ENCODE measurements at places on chromosomes 6 and 20. TPM values are rescaled to one million over a fixed set of nuclear protein-coding genes. Genes with fewer than 3 reads are reported as not detected.
A peak's percentile ranks its signal among the peaks of the same experiment; 100 is the strongest.

WFDC10B gene
- total RNA-seq: not detected

- DNase-seq: peak; percentile 37
These were observed 86.6 kb upstream of the TPD52L1 start for GRCh38 chr6:125066964-125067363.

ORC3 gene
- 15.9 TPM for total RNA-seq

PNLDC1 gene
- total RNA-seq: 0.64 TPM

BTNL2 gene
- total RNA-seq: not detected

DNA sequence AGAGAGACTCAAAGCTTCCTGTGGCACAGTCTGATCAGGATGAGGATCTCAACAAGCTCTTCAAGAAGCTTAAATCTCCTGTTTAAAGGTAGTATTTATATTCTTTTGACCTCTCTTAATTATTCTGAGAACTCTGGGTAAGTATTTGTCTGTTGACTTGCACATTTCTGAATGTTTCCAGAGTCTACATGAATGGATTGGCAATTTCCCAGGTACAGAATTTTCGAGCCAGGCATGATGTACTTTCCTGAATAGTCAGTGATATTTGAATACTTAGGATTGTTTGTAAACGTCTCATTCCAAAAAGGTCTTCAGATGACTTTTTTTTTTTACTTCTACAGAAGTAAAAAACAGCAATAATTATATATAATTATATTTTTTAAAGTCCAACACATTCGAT lies 293.4 kb downstream of the TBC1D32 start:
- no peak for DNase-seq

GRCh38 chr20:3616250-3616649 lies 46.9 kb downstream of the GFRA4 start:
- no peak for DNase-seq

GRCh38 chr6:158571826-158572652 lies 12.1 kb downstream of the TMEM181 start:
- DNase-seq: no peak

DNA sequence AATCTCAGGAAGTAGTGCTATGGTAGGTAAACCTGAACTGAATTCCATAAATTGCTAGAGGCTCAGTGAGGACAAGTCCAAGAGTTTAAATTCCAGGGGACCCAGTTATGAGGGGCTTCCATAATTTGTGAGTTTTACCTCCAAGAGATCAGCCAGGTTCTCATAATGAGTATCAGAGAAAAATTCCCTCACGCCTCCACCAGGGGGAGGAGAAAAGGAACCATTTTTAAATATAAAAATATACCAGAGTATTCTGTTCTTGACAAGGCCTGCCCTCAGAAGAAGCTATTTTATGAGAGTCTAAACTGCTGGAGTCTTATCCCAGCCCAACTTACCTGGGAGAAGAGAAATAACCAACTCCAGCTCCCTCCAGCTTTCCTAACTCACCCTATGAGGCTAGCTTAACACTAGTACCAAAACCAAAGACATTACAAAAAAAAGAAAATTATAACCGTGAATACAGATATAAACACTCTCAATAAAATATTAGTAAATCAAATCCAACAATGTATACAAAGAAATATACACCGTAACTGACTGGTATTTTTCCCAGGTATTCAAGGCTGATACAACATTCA lies 158.7 kb downstream of the TFAP2A start:
- no peak for DNase-seq

DNA sequence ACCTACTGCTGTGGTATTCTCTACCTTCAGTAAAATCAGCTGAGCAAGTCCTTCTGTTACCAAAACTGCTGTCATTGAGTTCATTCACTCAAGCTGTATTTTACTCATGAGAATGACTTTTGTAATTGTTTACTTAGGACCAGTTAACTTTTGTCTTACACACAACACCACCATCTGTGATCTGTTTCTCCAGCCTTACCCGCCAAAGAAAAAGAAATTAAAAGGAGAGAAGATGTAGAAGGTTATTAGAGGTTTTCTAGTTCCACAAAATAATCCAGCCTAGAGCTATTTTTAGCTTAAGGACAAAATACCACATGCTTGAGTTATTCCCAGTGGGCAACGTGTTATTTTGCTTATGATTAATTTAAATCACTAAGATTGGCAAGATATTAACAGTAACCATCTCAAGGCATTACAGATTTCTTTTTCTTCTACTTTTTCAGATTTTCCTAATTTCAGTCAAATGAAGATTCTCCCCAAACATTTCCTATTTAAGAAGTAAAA lies 38.2 kb downstream of the FAM8A1 start:
- DNase-seq: no peak

DNA sequence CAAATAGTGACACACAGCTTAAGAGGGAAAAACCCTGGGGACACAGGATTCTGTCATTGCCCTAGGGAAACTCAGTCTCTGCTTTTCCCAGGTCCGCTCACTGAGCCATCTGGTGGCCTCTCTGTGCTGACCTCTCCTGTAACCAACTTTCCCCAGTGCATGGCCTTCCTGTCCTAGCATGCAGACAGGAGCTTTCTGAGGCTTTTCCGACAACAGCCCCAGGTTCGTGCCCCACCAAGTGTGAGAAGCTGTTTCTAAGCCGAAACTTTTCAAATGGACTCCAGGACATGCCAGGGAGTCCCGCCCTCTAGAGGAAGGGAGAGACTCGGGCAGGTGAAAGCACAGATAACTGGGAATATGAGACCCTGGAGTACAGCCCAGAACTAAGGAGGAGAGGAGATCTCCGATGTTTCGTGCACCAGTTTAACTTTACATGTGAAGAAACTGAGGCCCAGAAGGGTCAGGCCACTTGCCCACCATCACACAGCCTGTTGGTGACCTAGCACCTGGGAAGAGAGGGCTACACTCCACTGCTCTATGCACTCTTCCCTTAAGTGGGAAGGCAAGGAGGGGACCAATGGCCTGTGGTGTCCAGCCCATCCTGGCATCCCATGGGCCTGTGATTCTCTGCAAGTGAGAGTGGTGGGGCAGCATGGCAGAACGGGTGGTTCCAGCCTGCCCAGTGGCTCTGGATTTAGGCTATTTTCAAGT lies 46.2 kb downstream of the RPP40 start:
- no peak for DNase-seq

DNA sequence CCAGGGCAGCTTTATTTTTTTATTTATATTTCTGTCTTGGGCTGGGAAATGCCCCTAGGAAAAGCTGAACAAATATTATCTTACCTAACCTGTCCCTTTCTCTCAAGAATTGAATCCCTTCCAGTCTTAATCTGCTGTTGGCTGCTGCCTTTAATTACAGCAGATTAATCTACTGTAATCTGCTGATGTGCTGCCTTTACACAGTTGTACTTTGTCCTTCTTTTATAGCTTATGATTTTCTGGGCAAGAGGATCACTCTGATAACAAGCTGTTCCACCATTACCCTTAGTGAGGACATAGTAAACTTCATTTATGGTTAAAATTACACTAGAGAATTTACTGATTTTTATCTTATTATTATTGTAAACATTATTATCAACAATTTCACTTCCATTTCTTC lies 234.5 kb upstream of the MAN1A1 start:
- no peak for DNase-seq

DNA sequence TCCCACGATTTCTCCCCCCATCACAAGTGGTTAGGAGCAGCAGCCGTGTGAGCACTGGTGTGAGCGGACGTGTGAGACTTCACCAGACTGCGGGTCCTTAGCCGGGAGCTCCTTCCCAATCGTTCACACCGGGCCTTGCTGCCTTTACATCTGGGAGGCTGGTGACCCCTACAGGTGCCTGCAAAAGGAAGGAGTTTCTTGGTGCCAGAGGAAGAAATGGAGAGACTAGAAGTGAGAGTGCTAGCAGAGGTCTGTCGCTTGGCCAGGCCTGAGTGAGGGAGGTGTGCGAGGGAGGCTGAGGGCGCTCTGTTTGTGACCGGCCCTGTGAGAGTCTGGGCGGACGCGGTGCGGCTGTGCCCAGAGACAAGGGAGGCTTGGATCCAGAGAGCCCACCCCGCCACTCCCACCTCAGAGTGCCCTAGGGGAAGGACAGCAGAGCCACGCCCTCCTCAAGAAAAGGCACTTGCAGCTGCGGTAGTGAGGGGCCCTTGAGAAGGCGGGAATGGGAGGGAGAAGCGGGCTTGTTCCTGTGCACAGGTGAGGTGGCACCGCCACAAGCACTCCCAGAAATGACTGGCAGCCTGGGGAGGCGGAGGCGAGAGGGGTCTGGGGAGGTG lies 10.0 kb upstream of the ARMC2 start:
- DNase-seq: no peak

- no peak for DNase-seq
These were observed 25.5 kb downstream of the TMEM14A start for GRCh38 chr6:52696418-52696817.

GRCh38 chr20:38260378-38261053 lies at the start of gene KIAA1755:
KIAA1755 (minus strand) TSS chr20:38260735; CDS start chr20:38260500, 235 bp downstream.
- DNase-seq: no peak

PAK1IP1 gene
- 8.4 TPM for total RNA-seq

TMEM74B gene
- not detected for total RNA-seq

DNA sequence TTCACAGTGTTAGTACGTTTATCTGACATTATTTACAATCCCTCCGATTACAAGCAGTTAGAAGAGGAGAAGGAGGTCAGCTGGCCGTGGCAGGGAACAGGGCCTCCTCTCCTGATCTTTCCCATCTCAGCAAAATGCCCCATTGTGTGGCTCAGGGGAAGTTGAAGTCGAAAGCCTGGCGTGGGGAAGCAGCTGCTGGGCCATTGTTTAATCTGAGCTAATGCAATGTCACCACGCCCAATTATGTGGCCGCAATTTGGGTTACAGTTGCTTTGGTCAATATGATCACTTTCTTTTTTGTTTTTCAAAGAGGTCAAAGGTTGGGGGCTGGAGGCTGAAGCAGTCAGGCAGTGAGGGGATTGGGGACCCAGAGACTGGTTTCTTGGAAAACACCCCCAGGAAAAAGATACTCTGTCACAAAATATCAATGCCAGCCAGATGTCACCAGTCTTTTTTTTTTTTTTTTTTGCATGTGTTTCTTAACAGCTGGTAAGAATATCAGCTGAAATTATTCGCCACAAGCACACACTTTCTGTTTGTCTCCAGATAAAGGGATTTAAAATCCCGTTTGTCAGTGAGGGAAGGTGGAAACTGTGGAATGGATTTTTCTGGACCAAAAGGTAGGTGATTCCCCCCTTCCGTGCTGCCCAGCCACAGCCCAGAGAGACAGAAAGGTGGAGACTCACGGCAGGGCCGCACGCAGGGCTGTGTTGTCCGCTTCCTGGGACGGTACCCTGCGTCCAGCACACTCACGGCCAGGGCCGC lies 24.6 kb downstream of the DLL1 start:
- DNase-seq: no peak

GRCh38 chr6:123150076-123150475 lies 154.0 kb downstream of the CLVS2 start:
- no peak for DNase-seq

GRCh38 chr6:137830511-137830911 lies 36.5 kb upstream of the TNFAIP3 start:
- no peak for DNase-seq

DNA sequence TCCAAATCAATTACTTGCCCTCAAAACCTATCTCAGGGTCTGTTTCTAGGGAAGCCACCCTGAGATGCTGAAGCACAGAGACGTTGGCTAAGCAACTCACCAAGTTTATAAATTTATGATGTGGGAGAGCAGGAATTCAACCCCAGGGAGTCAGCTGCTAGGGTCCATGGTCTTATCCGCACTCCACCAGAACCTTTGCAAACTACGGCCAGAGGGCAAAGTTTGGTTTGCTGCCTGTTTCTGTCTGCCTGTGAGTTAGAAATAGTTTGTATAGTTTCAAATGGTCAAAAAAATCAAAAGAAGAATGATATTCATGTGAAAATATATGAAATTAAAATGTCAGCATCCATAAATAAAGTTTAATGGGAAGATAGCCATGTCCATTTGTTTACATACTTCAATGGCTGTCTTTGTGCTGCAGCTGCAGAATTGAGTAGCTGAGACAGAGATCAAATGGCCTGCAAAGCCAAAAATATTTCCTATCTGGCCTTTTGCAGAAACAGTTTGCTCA lies 83.7 kb upstream of the ZFP64 start:
- no peak for DNase-seq

- no peak for DNase-seq
These were observed 143.5 kb downstream of the ANKRD60 start for GRCh38 chr20:58084966-58085365.

DNA sequence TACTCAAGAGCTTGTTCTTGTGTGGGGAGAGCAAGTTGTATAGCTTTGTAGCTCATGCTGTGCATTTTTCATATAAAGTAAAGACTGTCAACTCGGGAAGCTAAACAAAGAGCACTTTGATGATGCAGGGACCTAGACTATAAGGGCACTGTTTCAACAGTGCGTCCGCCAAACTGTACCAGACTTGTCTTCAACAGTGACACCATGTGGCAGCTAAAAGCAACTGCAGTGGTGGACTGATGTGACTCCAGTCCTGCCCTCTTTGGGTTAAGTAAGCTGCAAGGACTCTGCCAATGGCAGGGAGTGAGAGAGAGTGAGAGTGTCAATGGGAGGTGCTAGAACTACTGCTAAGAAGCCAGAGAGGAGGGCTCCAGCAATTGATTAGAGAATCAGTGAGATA lies 48.1 kb upstream of the MC3R start:
- no peak for DNase-seq

DNA sequence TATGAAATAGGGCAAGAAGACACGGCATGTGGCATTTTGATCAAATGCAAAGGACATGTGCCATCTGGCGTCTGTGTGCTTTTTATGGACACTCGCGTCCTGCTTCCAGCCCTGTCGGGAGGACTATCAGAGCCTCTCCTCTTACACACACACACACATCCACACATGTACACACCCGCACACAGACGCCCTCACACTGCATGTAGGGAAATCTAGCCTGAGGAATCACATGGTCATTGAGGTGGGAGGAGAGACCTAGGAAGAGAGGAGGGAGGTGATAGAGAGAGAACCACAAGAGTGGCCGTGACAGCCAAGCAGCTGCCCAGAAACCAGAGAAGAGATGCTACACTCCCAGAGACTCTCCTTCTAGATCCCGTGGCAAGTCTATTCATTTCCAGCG lies 105.9 kb upstream of the CDYL start:
- no peak for DNase-seq

GRCh38 chr6:3743541-3743940 lies 8.0 kb downstream of the PXDC1 start:
- DNase-seq: no peak

- no peak for DNase-seq
These were observed 43.1 kb upstream of the HECA start for GRCh38 chr6:139091826-139092225.

TCF15 gene
- not detected for total RNA-seq

PRND gene
- total RNA-seq: not detected

DNA sequence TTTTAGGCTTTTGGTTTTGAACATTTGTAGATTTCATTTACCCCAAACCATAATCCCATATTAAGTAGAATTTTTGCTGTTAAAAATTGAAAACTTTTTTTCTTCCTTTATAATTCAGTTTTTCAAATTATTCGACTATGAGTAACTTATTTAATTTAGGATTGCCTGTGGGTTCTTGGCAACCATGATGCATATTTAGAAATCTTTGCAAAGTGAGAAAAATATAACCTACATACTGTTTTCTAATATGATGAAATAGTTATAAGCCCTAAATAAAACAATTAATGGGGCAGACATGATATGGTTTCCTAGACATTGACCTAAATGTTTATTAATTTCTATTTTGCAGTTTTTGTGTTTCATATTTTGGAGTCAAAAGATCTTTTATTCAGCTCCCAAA lies 23.6 kb downstream of the NEDD9 start:
- no peak for DNase-seq

CCND3 gene
- 330 TPM for total RNA-seq

GRCh38 chr6:142087950-142088857 lies 44.5 kb upstream of the GJE1 start:
- DNase-seq: no peak

GRCh38 chr6:23637296-23637695 lies 488.7 kb upstream of the NRSN1 start:
- DNase-seq: no peak

GRCh38 chr6:134398453-134398852 lies 80.5 kb upstream of the SGK1 start:
- no peak for DNase-seq

Measured in T-cell (primary cell).